NCI-H1092 (cell line): ENCODE measurements at places on chromosomes 6 and 20.

- DNase-seq = no peak
Observed at GRCh38 chr6:108118359-108118724, 43.8 kb upstream of the OSTM1 start.

DNA sequence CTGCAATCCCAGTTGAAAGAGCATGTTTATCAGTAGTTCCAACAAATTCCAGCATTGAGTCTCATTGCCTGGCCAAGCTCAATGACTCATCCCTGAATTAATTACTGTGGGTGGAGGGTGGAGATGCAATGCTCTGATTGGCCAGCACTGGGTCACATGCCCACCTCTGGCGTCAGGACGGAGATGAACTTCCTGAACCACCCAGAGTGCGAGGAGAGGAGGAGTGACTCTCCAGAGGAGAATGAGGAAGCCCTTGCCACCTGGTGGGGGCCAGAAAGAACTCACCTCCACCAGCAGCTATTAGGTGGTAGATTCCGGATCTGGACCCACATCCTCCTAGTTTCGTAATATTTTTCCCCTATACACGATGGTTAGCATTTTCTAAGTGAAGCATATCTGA is 283.9 kb downstream of the TBC1D7 start:
- DNase-seq = no peak

DNA sequence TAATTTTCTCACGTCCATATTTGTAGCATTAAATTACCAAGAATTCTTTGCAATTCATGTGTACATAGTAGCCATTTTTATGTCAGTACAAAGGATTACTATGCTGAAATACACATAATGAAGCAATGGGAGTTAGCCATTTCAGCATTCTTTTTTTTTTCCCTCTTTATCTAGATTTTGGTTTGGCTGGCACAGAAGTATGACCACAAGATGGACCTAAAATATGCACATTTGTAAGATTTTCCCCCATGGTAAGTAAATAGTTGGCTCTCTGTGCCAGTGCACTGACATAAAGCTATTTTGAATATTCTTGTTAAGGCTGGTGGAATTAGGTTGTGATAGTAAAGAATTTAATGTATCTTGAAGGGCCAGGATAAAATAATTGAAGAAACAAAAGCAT is 486.1 kb upstream of the BTBD3 start:
- DNase-seq = no peak

DNA sequence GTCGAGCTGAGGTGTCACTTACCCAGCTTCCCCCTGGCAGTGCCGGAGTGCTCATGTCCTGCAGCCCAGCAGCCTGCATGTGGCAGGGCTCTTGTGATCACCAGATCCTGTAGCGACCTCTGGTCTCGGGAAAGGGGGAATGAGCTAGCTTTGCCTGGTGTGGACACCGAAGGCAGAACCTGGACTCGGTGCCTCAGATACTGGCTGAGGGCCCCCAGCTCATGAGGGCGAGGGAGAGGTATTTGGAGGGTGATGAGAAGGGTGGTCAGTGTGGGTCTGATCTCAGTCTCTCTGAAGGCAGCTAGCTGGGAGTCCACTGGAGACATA is 26.3 kb downstream of the SUN5 start:
- no peak for DNase-seq

DNA sequence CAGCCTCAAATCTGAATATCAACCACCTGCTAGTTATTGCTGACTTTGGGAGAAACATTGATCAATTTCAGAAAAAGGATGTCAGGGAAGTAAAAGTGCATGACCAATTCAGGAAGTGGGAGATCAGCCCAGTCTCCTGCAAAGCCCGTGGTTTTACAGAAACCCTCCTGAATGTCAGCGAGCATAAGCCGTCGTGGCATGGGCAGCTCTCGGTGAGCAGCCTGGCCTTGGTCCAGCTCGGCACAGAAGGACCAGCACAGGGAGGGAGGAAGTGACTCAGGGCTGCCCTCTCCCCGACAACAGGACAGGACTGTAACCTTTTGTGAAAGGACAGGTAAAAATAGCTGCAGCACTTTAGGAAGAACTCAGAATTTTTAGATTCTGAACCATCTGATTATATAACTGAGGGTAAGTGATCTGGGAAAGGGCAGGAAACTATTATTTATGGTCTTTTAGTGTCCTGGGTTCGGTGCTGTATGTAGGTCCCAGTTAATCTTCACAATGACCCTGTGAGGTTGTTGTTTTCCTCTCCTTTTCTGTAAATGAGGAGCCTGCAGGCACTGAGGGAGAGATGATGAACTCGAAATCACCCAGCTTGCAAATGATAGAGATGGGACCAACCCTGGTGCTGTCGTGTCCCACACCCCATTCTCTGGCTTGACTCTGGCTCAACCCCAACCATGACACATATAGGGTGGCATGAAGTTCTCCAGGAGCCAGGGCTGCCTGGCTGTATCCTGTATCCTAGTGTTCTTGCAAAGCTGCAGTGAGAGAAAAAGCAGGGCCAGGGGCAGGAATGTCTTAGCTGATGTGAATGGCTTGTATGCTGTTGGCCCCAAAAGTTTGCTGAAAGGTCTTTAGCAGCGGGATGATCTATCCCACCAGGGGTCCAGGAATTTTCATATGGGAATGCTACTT is 37.6 kb downstream of the NRN1 start:
- no peak for DNase-seq

DNA sequence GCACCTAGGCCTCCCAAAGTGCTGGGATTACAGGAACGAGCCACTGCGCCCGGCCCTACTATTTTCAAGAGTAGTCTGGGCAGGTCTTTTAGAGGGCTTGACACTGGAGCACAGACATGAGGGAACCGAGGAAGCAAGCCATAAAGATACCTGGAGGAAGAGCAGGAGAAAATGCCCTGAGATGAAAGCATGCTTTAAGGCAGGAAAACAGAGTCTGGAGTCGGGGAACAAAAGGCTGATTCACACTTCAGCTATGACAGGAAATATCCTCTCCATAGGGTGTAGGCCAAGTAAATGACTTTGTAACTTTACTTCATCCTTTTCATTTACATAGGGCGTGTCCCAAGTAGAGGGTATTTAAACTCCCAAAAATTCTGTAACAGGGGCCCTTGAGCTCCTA is 4.3 kb upstream of the SERINC3 start:
- no peak for DNase-seq

GRCh38 chr6:14658886-14659561 is 541.5 kb downstream of the CD83 start:
- no peak for DNase-seq

DNA sequence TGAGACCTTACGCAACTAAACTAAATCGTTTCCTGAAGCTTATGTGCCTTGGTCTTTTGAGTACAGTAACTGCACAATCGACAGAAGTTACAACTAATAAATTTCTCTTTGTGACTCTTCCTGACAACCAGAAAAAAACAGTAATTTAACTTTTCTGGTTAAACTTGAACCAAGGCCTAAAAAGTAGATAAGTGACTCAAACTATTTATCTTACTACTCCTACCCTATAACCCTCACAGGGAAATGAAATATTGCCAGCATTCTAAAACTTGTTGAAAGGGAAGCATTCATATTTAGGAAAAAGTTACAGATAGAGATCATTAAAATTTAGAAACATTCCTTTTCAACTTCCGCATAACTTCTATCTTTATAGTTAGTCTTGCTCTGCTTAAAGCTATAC is 1034.4 kb downstream of the EYS start:
- DNase-seq = no peak

DNA sequence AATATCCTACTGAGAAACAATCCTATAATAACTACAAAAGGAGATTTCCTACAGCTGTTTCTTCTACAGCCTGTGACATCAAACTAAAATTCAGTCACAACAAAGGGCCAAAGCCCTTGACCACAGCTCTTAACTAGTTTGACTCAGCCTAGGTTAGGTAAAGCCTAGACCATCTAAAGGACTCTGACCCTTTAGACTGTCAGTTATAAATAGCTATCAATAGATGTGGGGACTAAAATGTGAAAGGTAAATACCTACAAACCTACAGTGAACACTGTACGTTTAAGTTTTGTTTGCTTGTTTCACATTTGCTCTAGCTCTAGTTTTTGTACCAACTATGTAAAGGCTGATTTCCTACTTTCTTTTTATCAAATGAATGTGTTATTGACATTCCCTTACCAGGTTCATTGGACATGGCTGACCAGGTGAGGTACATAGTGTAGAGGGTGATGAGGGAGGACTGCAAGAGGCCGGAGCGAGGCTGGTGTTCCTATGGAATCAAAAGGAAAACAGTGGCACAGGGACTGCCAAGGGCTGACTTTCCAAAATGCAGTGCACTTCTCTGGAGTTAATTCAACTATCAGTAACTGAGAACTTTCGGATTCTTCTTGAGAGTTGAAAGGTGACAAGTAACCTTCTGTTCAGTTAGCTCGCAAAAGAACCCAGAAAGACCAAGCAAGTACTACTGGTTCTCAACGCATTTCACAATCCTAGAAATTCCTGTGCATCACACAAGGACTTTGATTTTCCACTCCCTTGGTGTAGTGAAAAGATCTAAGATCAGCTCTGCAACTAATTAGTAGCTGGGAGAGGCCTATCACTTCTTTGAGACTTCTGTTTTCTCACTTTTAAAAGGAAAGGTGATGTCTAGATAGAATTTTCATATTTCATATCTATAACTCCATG is 17.2 kb downstream of the SERINC3 start:
- no peak for DNase-seq

- no peak for DNase-seq
Observed at GRCh38 chr6:81909981-81910900, 157.8 kb upstream of the TENT5A start.

- DNase-seq = no peak
Observed at GRCh38 chr6:6858533-6858982, 249.2 kb upstream of the RREB1 start.

GRCh38 chr6:13965582-13966127 is 40.9 kb downstream of the RNF182 start:
- DNase-seq = no peak

DNA sequence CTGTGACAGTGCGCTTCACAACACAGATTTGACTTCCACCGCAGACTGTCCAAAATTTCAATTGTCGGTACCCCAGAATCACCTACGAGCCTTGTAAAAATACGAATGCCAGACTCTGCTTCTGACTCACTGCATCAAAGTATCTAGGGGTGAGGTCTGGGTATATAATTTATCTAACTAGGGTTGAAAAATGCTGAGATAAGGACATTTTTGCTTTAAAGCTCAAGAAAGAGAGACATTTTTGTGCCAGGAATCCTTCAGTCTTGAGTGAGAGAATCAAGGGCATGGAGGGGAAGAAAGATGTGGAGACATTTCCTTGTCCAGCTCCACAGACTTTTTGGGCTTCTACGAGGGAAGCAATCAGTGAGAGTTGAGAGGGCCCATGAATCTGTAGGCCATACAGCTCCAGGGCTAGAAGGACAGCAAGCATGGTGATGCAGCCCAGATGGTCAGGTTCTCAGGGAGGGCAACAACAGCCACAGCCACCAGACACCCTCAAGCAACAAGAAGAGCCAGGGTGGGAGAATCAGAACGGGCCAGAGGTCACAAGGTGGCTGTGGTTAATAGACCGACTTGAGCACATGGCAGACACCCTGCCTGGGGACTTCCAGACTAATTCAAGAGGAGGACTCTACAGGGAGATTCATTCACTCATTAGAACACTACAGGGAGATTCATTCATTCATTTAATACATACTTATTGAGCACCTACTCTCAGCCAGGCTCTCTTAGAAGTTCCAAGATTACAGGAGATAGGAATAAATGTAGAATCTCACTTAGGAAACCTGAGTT is 211.1 kb upstream of the PRDM1 start:
- no peak for DNase-seq

DNA sequence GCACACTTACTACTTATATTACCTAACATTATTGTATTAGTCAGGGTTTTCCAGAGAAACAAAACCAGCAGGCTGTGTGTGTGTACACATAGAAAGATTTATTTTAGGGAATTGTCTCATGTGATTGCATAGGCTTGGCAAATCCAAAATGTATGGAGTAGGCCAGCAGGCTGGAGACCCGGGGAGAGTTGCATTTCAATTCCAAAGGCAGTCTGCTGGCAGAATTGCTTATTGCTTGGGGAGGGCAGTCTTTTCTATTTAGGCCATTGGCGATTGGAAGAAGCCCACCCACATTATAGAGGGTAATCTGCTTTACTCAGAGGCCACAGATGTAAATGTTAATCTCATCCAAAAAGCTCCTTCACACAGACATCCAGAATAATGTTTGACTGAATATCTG is 157.0 kb downstream of the ADGRG6 start:
- DNase-seq = no peak

DNA sequence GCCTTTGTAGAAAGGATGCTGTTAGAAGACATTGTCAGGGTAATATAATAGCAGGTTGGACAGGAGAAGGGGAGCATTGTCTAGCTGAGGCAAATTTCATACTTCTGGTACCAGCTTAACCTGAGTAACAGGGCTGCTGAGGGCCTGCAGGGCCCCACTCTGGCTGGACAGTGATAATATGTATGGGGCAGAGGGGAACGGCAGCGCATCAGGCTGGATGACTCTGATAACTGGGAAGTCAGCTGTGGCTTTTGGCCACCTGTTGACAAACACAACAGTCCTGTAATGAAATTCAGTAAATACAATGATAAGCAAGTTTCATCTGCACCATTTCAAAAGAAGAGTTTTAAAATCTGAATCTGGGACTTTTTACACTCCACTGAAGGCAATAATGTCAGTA is 259.9 kb upstream of the CNR1 start:
- no peak for DNase-seq

DNA sequence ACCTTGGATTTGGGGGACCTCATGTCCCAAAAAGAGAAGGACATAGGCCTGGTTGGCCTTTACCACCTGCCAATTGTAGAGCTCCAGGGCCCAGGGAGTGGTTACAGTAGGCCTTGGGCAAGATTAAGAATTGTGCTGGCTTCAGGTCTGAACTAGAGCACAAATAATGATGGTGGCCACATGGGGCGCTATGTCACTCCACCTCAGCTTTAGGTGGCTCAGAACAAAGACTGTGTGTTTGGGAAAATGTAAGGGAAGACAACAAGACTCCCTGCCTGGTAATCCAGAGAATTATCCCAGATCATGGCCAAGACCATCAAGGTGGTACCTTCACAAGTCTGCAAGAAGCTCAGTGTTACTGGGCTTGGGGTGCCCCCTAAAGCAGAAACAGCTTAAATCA is 224.9 kb upstream of the OPRM1 start:
- no peak for DNase-seq

- no peak for DNase-seq
Observed at GRCh38 chr20:1094751-1095150, 23.7 kb upstream of the PSMF1 start.

DNA sequence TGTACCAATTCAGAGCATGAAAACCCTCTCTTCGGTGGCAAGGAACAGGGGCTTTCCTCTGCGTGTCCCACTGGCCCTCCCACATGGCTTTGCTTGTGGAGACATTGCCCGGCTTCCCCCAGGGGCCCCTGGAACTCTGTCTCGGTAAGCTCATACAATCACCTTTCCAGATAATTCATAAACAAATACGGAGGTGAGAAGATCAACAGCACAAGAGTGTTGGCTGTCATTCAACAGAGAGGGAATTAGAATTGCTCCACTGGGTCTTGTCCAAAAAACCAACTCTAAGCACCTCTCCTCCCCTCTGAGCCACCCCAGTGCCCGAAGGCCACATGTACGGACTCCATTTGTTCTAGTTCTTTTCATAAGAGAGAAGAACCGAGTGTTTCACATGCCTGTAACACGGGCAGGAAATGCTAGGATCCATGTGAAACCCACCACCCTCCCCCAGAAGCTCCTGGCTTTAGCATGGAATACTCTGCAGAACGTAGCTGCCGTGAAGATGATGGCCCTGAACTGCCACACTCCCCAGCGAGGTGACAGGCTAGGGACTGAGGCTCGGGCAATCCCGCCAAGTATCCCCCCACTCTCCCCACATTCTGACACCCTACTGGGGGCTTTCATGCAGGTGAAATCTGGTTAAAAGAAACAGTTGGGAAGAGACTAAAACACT is 24.6 kb upstream of the FOXC1 start:
- DNase-seq = no peak
